Daoy (cell line): ENCODE measurements at places on chromosomes 13 and 19. TPM values are rescaled to one million over a fixed set of nuclear protein-coding genes. Genes with fewer than 3 reads are reported as not detected.

DNA sequence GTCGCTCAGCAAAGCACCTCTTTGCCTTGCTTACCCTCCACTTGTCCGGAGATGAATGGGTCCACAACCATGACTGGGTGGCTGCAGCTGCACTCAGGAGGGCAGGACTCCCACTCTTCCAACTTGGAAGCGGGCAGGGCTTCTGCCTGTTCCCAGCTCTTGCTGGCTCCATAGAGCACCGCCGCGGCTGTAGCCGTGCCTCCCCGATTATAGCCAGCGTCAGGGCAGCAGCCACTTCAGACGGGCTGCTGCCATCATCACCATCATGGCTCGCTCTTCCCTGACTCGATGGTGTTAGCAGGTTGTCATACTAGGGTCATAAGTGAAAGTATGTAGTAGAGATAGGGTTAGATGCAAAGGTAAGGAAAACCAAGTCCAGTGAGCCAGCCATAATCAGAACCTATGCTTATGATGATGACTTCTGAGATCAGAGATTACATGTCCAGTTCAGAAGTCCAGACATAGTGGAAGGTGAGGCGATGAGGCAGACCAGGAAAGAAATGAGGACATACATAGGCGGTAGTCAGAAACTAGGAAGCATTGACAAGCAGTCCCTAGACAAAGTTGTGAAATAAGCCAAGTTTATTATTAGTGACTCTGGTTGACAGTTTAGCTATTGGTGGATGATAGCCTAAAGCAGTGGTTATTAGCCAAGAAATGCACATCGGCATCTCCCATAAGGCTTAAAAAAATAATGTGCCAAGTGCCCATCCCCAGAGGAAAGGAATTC, 4.4 kb upstream of the INTS6 start:
- DNase-seq: no peak

DNA sequence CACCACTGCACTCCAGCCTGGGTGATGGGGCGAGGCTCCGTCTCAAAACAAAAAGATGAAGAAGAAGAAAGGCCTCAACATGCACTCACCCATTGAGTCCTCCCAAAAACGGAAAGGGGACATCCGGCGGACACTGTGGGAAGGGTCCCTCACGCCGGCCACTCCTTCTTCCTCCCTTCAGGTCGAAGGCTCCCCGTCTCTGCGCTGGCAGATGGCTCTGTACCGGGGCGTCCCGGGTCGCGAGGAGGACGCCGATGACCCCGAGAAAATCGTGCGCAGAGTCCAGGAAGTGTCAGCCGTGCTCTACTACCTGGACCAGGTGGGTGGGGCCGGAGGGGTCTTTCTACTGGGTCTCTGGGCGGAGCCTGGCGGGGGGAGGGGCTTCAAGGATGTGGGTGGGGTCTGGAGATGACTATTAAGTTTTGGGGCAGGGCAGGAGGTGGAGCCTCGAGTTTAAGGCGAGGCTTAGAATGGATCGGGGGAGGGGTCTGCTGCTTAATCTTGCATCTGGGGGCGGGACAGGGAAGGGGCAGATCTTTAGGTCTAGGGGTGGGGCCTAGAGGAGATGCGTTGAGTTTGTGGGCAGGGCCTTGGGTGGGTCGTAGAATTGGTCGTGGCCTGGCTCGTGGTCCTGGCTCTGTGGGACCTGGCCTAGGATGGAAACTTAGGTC, 90.2 kb downstream of the MAP4K1 start:
- DNase-seq: no peak

Gene PLA2G4C
- total RNA-seq: 2.2 and 4.7 TPM in 2 replicates

GRCh38 chr13:94280349-94280748, 199.1 kb downstream of the DCT start:
- no peak for DNase-seq

DNA sequence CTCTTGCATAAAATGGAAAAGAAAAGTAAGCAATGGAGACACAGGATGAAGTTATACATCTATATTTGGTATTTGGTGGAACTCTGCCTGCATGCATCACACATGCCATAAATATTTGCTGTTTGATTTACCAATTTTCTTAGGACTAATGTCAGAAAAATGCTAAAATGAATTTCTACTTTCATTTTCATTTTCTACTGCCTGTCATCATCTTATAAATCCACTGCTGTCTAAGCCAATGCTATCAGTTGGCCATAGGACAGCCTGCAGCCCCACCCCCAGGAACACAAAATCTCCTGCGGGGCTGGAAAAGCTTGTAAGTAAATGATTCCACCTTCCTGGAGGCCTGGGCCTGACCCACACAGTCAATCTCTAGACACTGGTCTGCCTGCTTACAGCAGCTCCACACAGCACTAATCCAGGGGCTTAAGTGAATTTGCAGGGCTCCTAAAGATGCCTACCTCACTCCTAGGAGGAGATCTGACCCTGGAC, 122.0 kb downstream of the ENOX1 start:
- DNase-seq: peak; percentile 14

DNA sequence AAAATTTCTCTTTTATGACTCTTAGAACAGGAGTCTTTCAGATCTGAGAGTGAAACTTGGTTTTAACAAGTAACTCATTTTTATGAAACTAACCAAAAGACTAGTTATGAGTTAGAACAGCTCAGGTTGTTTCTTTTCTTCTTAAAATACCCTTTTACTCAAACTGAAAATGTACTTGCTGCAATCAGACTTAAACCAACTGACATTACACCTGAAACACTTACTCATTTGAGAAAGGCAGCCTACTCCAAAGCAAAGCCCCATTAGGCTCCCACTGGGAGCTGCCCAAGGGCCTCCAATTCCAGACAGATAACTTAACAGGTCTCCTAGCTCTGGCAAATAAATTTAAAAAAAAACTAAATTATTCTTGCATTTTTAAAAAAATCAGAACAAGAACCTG, 3.6 kb downstream of the FOXO1 start:
- no peak for DNase-seq

DNA sequence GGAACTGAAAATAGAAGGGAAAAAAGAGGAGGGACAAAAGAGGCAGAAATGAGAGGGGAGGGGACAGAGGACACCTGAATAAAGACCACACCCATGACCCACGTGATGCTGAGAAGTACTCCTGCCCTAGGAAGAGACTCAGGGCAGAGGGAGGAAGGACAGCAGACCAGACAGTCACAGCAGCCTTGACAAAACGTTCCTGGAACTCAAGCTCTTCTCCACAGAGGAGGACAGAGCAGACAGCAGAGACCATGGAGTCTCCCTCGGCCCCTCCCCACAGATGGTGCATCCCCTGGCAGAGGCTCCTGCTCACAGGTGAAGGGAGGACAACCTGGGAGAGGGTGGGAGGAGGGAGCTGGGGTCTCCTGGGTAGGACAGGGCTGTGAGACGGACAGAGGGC, at the start of gene CEACAM5:
Gene CEACAM5, plus strand, starts transcription at position 146 of the 400 bp plus-strand sequence. Its CDS starts 106 bp downstream, at position 252.
- DNase-seq: no peak

Gene PCP2
- total RNA-seq: not detected in 2 replicates

- DNase-seq: no peak
These were observed 545.5 kb downstream of the UQCRFS1 start for GRCh38 chr19:28667348-28667977.

DNA sequence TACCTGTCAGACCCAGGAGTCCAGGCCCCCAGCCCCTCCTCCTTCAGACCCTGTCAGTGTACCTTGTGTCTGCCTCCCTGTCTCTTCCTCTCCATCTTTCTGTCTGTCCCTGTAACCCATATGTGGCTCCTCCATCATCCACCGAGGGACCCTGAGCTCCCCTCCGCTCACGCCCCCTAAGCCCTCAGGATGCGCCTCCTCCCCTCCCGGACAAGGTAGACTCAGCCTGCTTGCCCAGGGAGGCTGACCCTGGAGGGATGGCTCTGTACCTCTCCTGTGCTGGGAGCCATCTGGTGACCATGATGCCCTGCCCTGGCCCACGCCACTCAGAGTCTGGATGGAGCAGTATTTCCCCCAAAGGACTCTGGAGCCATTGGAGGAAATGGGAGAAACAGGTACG, 1.0 kb upstream of the CAPN12 start:
- DNase-seq: no peak

- no peak for DNase-seq
These were observed 123.5 kb downstream of the DNAJC3 start for GRCh38 chr13:95800436-95800835.

Gene ZNF681
- total RNA-seq: 1.9 and 2.2 TPM in 2 replicates

Gene SPRED3
- total RNA-seq: 0.06 and 0.91 TPM in 2 replicates

Gene EXOC3L2
- 0.17 and 0.39 TPM in 2 replicates for total RNA-seq

GRCh38 chr13:43058318-43058674, 34.9 kb downstream of the DNAJC15 start:
- peak; percentile 92 for DNase-seq

Gene PEAK3
- not detected in 2 replicates for total RNA-seq
